Effector CD8-positive, alpha-beta T cell (primary cell): ENCODE measurements at places on chromosomes 2 and 18.
A peak's percentile ranks its signal among the peaks of the same experiment; 100 is the strongest.

DNA sequence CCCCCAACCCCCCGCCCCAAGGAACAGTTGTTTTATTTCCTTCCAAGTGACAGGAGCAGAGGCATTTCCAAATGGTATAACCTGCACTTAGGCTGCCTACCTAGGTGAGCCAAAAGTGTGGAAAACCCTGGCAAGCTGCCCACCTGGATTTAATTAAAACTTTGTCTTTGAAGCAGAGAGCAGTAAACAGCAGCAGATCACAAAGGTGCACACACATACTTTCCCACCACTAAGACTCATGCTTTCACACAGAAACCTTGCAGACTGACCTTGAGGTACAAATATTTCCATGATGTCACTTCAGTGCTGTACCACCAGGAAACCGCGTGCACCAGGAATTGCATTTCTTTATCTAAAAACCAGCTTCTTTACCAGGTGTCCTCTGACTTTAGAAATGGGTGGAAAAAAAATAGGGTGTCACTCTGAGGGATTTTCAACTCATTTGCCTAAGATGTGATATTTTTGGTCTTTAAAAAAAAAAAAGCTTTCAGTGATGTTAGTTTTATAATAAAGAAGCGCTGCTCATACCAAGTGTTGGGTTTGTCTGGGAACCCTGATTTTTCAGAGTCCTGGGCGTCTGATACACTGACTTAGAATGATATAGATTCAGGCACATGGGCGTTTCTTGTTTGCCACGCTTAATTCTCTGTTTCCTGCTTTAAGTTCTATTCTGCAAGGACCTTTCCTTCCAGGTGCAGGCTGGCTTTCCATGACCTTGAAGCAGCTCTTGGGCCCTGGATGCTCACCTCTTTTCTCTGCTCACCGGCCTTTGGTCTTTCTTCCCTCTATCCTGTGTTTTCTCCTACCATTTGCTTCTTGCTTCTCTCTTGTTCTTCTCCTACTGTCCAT is 70.7 kb upstream of the BCL2L11 start:
- DNase-seq = no peak

- no peak for DNase-seq
Measured at GRCh38 chr2:56102098-56102497, 81.7 kb upstream of the CCDC85A start.

GRCh38 chr2:29011418-29012060 is 30.4 kb downstream of the TOGARAM2 start:
- DNase-seq = peak; percentile 50

GRCh38 chr2:180959787-180960186 is 20.6 kb upstream of the UBE2E3 start:
- no peak for DNase-seq

GRCh38 chr2:107338571-107338970 is 452.6 kb upstream of the ST6GAL2 start:
- no peak for DNase-seq

DNA sequence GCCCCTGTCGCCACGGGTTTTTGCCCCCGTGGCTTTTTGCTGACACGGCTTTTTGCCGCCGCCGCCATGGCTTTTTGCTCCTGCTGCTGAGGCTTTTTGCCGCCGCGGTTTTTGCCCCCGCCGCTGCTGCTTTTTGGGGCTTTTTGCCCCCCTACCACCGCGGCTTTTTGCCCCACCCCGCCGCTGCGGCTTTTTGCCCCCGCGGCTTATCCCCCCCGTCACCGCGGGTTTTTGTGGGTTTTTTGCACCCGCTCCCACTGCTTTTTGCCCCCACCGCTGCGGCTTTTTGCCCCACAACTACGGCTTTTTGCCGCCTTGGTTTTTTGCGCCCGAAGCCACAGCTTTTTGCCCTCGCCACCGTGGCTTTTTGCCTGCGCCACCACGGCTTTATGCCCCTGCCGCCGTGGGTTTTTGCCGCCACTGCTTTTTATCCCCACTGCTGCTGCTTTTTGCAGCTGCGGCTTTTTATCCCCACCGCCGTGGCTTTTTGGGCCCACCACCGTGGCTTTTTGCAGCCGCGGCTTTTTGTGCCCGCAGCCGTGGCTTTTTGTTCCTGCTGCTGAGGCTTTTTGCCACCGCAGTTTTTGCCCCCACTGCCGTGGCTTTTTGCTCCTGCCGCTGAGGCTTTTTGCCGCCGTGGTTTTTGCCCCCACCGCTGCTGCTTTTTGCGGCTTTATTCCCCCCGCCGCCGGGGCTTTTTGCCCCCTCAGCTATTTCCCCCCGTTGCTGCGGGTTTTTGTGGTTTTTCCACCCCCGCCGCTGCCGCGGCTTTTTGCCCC is 2798.0 kb upstream of the TEKT4 start:
- DNase-seq = no peak

GRCh38 chr2:98568161-98568956 is 40.0 kb downstream of the COA5 start:
- no peak for DNase-seq

DNA sequence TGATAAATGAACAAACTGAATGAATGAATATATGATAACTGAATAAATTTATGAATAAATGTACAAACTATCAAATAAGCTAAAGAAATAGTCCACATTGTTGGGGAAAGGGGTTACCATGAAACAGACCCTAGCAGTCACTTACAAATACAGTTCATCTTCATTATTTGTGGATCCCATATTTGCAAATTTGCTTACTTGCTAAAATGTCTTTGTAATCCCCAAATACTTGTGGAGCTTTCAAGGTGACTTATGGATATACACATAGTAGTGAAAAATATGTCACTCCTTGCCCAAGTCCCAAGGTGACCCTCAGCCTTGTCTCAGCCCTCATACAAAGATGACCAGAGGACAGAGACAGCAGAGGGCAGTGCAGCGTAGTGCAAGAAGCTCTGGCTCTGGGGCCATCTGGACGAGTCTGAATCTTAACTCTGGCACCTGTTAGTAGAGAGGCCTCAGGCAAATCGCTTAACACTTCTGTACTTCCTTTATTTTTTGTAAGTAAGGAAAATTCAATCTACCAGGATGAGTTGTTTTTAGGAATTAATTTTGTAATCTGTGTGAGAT is 3.1 kb downstream of the PAIP2B start:
- DNase-seq = no peak

- no peak for DNase-seq
Measured at GRCh38 chr2:127985735-127986134, 42.1 kb downstream of the SAP130 start.

DNA sequence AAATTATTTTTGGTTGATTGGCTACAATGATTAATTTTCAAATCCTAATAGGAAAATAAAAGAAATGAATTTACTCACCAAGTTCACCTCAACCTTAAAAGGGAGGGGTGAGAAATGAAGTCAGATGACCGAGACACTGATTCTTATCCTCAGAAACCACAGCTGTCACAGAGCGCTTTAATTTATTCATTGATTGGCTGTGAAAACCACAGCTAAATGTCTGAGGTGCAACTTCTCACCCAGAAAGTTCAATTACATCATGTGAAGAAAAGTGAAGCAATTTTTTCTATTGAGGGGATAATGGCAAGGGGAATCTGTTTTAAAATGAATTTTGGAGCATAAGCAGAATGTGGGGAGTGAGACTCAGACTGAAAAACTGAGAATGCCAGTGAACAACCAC is 128.4 kb downstream of the RNF152 start:
- DNase-seq = no peak

GRCh38 chr2:158495175-158495574 is 38.4 kb downstream of the PKP4 start:
- no peak for DNase-seq

- DNase-seq = no peak
Measured at GRCh38 chr2:223475901-223476300, 126.3 kb downstream of the SCG2 start.

GRCh38 chr18:3086871-3087270 is 73.9 kb upstream of the LPIN2 start:
- DNase-seq = no peak

GRCh38 chr2:134713176-134713575 is 5.6 kb downstream of the TMEM163 start:
- no peak for DNase-seq

- no peak for DNase-seq
Measured at GRCh38 chr2:205337274-205337673, 345.0 kb upstream of the NRP2 start.
